Upper lobe of left lung (tissue), 6 donors: ENCODE measurements at places on chromosomes 2 and 18. TPM values are rescaled to one million over a fixed set of nuclear protein-coding genes. Genes with fewer than 3 reads are reported as not detected.

DNA sequence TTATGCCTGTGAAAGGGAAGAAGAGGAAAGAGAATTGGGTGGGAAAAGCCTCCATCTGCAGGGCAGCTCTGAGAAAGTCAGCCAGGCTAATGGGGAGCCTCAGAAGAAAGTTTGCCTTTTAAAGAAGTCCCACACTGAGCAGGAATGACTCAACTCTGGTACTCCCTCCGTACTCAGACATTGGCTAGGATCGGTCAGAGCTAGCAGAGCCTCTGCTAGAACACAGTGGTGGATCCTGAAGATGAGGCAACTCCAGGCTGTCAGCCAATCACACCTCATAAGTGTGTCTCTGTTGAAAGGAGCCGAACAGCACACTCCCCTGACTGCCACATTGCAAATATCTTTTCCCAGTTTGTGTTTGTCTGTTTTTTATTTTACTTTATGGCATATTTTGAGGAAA is 96.9 kb downstream of the HNRNPLL start:
- DNase-seq = peak; percentile 32

- DNase-seq = no peak
Observed at GRCh38 chr18:21184396-21184996, 57.5 kb upstream of the GREB1L start.

- no peak for DNase-seq
Observed at GRCh38 chr2:188285049-188285448, 6.6 kb upstream of the GULP1 start.

DNA sequence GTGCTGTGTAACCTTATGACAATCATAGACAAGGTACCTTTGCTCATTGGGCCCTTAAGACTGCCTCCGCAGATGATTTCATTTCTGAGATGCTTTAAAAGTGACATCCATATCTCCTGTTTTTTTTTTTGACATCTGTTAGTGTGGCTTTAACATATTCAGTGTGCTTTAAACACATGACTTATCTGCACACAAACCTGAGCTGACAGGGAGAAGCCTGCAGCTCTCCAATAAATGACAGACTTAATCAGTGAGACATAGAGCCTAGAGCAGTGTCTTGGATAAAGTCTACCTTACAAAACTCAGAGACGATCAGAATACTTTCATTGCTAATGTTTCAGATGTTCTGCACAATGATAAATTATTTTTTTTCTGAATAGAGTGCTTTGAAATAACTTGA is 130.7 kb downstream of the UBE2E3 start:
- no peak for DNase-seq

The NYAP2 gene
- total RNA-seq = 2.4 TPM

DNA sequence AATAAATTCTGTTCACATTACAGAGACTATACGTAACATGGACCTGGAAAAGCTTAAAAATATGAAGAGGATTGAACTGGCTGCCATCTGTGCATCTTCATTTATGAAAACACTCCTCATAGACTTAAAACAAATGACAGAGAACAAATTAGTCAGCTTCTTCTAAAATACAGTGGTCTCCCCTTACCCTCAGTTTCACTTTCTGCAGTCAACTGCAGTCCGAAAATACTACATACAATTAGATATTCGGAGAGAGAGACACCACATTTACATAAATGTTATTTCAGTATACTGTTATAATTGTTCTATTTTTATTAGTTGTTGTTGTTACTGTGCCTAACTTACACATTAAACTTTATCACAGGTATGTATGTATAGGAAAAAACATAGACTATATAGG is 6.5 kb downstream of the RNF103 start:
- DNase-seq = no peak

The SLC4A3 gene
- total RNA-seq = 2.9 TPM

DNA sequence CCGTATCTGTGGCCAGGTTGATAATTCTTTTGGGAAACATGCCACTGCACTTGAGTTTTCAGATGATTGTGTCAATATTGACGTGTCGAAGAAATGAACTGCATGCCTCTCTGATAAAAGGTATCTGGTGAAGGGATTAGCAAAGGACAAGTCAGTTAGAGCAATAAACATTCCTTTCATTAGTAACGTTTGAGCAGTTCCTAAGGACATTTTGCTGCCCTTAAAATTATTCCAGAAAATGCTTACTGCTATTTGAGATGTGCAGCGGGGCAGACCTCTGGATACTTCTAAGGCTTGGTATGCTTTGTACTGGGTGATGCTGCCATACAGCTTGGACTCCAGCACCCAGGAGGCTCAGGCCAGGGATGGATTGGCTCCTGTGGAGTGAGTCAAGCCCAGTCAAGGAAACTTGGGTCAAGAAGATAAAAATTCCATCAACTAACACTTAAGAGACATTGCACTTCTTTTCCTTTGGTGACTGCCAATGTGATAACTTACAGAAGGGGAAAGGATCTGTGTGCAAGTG is 166.7 kb downstream of the FHOD3 start:
- DNase-seq = no peak

DNA sequence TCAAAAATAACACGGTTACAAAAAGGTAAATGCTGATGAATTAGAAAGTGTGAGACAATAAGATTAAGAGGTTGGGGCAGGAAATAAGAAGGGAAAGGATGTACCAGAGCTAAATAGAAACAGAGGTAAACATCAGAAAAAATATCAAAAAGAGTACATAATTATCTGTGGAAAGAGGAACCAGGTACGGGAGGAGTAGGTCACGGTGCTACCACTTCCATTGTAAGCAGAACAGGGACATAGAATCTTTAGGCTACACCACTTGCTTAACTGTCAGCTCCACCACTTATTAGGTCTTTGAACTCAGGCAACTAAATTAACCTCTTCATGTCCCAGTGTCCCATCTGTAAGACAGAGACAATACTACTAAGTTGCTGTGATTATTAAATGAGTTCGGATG is 350.3 kb downstream of the LRATD1 start:
- no peak for DNase-seq

The SLC39A6 gene
- total RNA-seq = 10.0 TPM

The AOX1 gene
- total RNA-seq = 28.7 TPM

DNA sequence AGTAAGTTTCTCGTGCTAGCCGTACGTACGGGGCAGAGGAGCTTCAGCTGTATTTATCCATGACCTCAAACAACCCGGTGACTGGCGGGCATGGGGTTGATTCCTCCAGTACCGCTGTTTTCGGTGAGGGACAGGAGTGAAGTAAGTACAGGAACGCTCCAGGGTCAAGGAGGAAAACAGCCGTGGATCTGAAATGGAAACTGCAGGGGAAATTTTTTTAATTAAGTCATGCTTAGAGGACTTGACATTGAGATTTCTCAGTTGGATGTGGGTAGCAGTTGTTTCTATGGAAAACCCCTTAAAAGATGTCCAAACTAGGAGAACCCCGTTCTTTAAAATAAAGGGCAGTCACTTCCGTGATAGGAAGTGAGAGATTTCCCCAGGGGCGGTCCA is 1.2 kb downstream of the RAB12 start:
- no peak for DNase-seq

DNA sequence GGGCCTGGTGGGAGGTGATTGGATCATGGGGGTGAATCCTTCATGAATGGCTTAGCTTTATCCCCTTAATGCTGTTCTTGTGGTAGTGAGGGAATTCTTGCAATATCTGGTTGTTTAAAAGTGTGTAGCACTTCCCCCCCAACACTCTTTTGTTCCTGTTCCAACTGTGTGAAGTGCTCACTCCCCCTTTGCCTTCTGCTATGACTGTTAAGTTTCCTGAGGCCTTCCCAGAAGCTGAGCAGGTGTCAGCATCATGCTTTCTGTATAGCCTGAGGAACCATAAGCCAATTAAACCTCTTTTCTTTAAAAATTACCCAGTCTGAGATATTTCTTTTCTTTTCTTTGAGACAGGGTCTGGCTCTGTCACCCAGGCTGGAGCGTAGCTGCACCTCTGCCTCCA is 139.4 kb downstream of the RNF152 start:
- no peak for DNase-seq

- peak; percentile 53 for DNase-seq
Observed at GRCh38 chr2:130371723-130372054, 15.8 kb downstream of the PTPN18 start.

The ALKAL2 gene
- 13.6 TPM for total RNA-seq

- DNase-seq = peak; percentile 32
Observed at GRCh38 chr2:142180820-142181533, 50.2 kb upstream of the LRP1B start.

The FBXO48 gene
- 1.6 TPM for total RNA-seq

DNA sequence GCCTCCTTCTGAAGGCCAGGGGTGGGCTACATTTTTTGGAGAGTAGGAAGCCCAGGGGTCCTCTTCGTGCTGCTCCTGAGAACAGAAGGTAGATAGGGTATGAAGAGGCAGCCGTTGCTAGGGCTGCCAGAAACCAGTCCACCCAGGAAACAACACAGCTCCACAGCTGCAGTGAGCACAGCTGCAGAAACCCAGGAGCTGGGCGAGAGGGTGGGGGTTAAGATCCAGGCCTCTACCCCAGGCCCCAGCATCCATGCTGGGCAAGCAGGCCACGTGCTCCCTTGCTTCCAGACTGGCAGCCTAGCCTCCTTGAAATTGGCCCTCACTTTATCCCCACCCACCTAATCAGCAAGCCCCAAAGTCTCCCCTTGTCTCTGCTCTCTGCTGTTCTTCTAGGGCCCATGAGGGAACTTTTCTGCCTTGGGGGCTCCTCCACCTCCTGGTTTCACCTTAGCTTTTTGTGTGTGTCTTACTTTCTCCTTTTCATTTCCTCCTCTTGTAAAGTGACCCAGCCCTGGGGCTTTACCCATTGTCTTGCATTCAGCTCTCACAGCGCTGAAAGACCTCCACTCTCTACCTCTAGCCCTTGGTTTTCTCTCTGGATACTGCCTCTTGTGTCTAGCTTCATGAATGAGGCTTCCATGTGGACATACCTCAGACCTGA is 30.7 kb downstream of the STON1 start:
- DNase-seq = no peak

DNA sequence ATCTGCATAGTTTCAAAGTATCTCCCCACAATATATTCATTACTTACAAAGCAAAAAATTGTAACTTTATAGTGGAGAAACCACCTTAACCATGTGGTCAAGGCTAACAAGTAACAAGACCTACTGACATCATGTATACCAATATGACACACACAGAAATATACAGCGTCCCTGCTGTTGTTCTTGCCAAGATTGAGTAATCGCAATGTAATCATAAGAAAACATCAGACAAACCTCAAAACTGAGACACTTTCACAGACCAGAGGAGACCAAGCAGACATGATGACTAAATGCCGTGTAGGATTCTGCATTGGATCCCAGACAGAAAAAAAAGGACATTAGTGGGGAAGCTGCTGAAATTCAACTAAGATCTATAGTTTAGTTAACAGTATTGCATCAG is 123.0 kb downstream of the ACAA2 start:
- DNase-seq = no peak

- no peak for DNase-seq
Observed at GRCh38 chr2:102114290-102114721, 28.2 kb upstream of the IL1R1 start.

The SPP2 gene
- not detected for total RNA-seq

The TSPYL6 gene
- not detected for total RNA-seq

The C2orf68 gene
- total RNA-seq = 33.7 TPM

DNA sequence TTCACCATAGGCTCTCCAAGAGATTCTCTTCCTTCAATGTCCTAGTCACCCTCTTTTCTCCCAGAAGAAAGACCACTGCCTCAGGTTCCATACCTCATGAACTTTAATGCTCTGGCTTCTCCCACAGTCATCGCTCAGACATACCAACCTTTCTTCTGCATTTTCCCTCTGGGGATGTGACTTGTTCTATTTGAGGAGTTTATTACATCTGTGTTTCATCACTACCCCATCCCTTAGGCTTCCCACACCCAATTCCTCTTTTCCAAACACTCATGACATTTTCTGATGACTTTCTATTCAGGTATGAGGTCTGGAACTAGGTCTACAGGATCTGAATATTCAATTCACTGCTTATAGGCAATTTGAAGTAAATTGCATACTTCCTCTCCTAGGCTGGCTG is 298.6 kb upstream of the MAP2 start:
- DNase-seq = no peak

The CXCR1 gene
- 3.7 TPM for total RNA-seq

GRCh38 chr2:231036131-231036530 is 1.2 kb upstream of the C2orf72 start:
- no peak for DNase-seq

DNA sequence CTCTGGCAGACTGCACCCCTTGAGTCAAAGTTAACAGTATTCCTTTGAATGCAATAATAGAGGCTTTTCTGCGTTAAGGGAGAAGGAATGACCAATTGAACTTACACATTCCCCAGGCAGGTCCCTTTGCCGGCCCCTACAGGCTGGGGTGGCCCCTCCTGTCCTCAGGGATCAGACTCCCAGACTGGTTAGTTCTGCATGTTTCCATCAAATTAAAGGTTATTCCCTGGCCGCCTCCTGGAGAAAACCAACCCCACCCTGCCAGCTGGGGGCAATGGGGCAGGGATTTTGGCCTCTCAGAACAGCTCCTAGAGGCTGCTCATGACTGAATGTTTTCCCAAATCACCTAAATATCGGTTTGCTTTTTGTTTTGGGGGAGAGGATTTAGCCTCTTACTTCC is 199.6 kb downstream of the MGAT5 start:
- no peak for DNase-seq

GRCh38 chr2:128832946-128833663 is 514.4 kb upstream of the HS6ST1 start:
- no peak for DNase-seq

GRCh38 chr18:77178559-77178958 is 46.0 kb upstream of the MBP start:
- DNase-seq = no peak

DNA sequence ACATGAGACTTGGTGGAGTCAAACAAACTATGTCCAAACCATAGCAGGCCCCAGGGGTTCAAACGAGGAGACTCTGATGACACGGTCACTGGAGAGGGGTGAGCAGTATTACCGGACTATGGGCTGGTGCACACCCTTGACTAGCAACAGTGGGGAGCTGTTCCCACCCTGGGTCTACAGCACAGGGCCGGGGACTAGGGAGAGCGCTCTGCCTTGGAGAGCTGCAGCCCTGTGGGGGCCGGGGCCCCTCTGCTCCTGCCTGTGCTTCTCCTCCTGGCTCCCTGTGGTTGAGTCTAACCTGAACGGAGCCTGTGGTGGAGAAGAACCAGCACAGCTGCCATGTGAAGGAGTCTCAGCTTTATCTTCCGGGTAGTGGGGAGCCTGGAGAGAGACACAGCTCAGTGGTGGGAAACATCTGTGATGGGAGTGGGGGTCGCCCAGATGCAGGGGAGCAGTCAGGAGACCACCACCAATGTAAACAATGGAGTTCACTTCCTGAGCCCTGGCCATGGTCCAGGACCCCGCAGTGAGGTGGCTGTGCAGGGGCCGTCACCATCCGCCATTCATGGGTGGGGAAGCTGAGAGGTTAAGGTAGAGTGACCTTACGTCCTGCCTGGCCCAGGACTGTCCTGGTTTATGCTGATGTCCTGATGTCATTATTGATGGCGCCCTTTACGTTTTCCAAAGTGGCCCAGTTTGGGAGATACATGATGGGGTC is 195.7 kb upstream of the TWIST2 start:
- no peak for DNase-seq

The MTA3 gene
- 20.5 TPM for total RNA-seq

- no peak for DNase-seq
Observed at GRCh38 chr2:68743531-68743930, 8.9 kb downstream of the ARHGAP25 start.

DNA sequence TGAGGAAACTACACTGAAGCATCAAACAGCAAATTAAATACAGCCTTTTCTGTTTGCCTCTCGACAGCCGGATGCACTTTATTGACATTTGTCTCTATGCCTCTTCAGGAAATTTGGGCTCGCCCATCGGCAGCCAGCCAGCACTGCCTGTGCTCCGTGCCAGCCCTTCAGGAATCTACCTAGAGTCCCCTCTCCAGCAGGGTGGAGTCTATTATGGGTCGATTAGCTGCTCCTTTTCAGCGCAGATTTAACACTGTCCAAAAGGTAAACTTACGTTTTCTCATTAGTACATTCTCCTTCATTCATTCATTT is 91.5 kb downstream of the MYCN start:
- DNase-seq = peak; percentile 85
